ENCODE measurements at places on chromosomes 12 and 14. TPM values are rescaled to one million over a fixed set of nuclear protein-coding genes. Genes with fewer than 3 reads are reported as not detected.

Gene DPY19L2
- total RNA-seq = 1.3 TPM

Gene OR6C2
- total RNA-seq = not detected

Gene ALX1
- total RNA-seq = not detected

Gene ACVRL1
- total RNA-seq = 162 TPM

Gene VTI1B
- total RNA-seq = 116 TPM

DNA sequence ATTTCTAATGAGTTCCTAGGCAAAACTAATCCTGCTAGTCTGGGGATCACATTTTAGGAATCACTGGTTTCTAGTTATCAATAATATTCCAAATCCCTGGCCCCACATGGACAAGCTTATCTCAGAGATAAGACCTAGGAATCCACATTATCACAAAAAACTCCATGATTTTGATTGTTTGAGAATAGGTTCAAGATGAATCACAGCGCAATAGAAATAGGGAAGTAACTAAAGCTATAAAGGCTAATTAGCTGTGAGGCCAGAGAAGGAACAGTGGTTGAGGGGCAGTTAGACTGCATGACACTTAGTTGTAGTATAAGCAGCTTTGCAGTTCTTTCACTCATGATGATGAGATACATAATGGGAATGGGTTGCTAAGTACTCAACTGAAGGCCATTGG, 13.1 kb upstream of the ATP5F1B start:
- H3K4me3 ChIP-seq = no peak overlapping the region
- H3K27ac ChIP-seq = no peak overlapping the region
- no peaks in the 10 kb centered on the region for H3K36me3 ChIP-seq
- no peaks in the 10 kb centered on the region for H3K27me3 ChIP-seq
- no peak for DNase-seq

DNA sequence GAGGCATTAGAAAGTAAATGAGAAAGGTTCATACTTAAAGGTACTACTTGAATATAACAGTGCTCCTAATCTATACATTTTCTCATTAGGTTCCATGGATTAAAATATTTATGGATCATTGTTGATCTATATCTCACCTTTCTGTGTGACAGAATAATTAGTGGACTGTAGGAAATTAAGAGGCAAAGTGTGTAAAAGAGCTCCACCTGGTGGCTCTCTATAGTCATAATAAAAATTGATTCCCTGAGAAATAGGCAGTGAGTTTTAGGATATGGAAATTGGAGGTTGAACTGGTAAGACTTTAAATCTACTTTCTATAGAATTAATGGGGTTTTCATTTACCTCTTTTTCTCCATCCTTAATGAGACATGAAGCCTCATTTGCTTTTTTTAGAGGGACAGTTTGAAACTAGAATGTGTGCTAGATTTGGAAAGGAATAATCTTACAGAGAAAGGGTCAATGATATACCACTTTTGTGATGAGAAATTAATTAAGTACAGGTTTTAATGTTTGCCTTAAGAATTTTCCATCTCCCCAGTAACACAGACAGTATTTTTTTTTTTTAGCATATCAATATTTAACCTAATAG, 11.8 kb upstream of the DERA start:
- H3K27me3 ChIP-seq = no peaks in the 10 kb centered on the region
- no peak for DNase-seq
- H3K4me3 ChIP-seq = no peak overlapping the region
- no peaks in the 10 kb centered on the region for H3K36me3 ChIP-seq

DNA sequence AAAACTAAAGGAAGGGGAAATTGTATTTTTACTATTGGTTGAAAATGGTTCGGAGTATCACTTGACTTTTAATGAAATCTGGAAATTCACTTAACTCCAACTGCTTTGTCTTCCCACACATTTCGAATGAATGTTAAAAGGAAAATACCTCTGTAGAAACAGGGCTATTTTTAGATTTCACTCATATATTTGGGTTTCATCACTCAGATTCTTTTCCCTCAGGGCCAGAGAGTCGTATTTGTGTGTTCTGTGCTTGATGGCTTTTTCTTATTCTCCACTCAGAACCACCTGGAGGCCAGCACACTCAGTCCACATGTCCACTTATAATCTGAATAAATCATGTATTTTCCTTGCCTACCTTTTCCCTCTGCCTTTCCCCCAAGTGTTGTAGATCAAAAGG, 40.0 kb downstream of the DAAM1 start:
- H3K36me3 ChIP-seq = no peaks in the 10 kb centered on the region
- no peak overlapping the region for H3K27ac ChIP-seq
- no peak for DNase-seq
- H3K4me3 ChIP-seq = no peak overlapping the region
- no peaks in the 10 kb centered on the region for H3K27me3 ChIP-seq

DNA sequence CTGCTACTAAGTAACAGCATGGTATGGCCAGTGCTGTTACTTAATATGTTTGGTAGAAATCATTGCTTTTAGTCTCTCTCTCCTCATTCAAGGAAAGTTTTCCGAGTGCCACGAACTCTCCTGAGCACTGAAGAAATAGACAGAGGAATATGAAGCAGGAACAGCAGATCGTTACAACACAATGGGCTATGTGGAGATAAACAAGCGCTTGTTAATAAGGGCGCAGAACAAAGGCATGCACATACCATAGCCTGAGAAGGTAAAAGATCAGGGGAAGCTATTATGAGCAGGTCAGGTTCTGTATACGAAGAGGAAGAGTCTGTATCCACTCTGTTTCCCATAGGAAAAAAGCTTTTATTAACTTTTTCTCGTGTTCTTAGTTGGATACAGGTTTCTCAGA, 156.2 kb upstream of the CPNE8 start:
- H3K27ac ChIP-seq = no peak overlapping the region
- no peak overlapping the region for H3K4me3 ChIP-seq
- H3K27me3 ChIP-seq = no peaks in the 10 kb centered on the region
- no peaks in the 10 kb centered on the region for H3K4me1 ChIP-seq

Data from colonic mucosa (tissue), 4 donors.